ENCODE measurements at places on chromosomes 7 and 10.

- DNase-seq, result no peak
Observed at GRCh38 chr7:2030475-2031450, 202.0 kb downstream of the MAD1L1 start.

- no peak for DNase-seq
Observed at GRCh38 chr10:121525251-121526134, 72.8 kb downstream of the FGFR2 start.

DNA sequence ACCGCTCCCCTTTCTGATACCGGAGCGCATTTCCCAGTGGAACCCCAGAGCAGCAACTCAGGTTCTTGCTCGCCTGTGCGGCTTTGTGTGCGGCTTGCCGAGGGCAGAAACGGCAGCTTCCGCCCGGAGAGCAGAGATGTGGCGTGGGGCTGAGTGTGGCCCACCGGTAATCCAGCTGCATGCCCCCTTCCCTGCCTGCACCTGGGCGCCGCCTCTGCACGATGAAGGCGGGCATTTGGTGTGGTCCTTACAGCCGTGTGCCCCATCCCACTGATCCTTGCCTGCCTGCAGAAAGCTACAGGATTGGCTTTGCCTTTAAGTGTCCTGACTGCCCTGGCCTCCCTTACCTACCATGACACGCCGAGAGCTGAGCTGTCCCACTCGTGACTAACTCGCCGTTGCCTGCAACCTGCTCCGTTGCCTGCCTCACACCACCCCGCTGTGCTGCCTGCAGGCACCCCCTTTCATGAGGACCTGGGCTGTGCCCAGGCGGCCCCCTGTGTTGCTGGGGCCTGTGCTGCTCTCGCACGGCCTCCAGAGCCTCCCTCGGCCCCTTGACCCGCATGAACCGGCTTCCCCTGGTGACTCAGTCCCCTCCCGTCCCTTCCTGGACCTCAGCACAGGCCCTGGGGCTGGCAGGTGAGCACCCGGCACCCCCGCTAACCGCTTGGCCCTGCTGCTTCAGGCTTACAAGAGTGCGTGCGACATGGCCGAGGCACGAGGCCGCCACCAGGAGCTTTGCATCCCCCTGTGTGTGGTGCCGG lies 48.0 kb downstream of the PITRM1 start:
- no peak for DNase-seq

GRCh38 chr10:77045085-77045484 lies 592.5 kb downstream of the KCNMA1 start:
- DNase-seq, result no peak

- DNase-seq, result no peak
Observed at GRCh38 chr10:5508786-5509185, 9.4 kb upstream of the CALML5 start.

- no peak for DNase-seq
Observed at GRCh38 chr7:158731761-158732160, 27.2 kb upstream of the NCAPG2 start.

Measured in activated naive CD8-positive, alpha-beta T cell treated with anti-CD3 and anti-CD28 coated beads, Interleukin-2, amount 50 U/mL, for 16 hours (primary cell).